Activated naive CD4-positive, alpha-beta T cell treated with Interleukin-2 at 50 U/mL for 16 hours (primary cell): ENCODE measurements at places on chromosomes 7 and 10.

- DNase-seq: no peak
Measured at GRCh38 chr7:29805886-29806207, 461 bp upstream of the WIPF3 start.

- DNase-seq: no peak
Measured at GRCh38 chr7:4939971-4940728, 18.8 kb downstream of the MMD2 start.

DNA sequence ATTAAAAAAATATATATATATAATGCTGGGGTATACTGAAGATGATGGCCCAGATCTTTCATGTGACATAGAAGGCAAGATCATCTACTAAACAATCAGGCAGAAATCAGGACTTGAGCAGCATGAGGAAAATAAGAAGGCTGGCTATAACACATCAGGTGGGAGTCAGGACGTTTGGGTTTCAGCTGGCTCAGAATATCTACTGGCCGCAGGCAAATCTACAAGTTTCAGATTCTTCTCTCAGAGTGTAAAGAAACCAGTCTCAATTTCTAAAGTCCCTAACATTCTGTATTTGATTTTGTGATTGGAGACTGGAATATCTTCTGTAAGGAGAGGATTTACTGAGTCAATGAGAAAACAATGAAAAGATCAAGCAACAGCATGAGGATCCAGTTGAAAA is 37.7 kb upstream of the FAM3C start:
- DNase-seq: no peak

GRCh38 chr7:80207501-80207900 is 72.9 kb downstream of the GNAI1 start:
- DNase-seq: no peak

DNA sequence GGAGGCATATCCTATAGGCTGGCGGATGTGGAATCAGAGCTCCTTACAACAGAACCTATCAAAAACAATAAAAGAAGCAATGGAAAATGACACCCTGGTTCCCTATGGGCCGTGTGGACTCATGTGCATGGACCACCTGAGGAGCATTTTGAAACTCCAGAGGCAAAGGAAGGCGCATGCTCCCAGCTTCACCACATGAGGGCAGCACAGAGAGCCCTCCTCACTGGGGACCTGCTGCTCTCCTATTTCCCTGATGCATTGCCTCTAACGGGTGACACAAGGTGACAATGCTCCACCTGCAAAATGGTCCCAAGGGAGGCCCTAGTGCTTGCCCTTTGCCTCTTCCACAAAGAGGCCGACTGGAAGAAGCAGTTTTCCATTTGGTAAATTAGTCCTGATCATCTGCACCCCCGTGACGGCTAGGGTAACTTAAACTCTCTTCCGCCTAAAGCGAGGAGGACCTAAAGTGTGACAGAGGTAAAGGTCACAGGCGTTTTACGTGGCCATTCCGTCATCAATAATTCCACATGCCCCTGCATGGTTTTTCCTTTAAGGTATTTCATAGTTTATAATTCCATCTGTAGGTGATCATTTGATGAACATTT is 67.7 kb downstream of the GPAM start:
- DNase-seq: peak; percentile 34

GRCh38 chr10:61635932-61636331 is 26.8 kb upstream of the CABCOCO1 start:
- DNase-seq: no peak

- DNase-seq: no peak
Measured at GRCh38 chr7:151039850-151040548, 8.3 kb upstream of the ASIC3 start.
